ENCODE measurements at places on chromosomes 3 and 15. TPM values are rescaled to one million over a fixed set of nuclear protein-coding genes. Genes with fewer than 3 reads are reported as not detected.

Gene CIP2A
- polyA plus RNA-seq = 0.52 TPM

Gene PPP1R14D
- polyA plus RNA-seq = not detected

Gene SUSD5
- 1.3 TPM for polyA plus RNA-seq

- DNase-seq = no peak
Observed at GRCh38 chr3:43390255-43390588, 103.9 kb downstream of the SNRK start.

GRCh38 chr3:51798411-51798963 is 19.4 kb upstream of the IQCF6 start:
- DNase-seq = no peak

GRCh38 chr15:100703671-100704070 is 101.3 kb downstream of the ASB7 start:
- DNase-seq = no peak

All from right cardiac atrium (tissue), 5 donors.